ENCODE measurements at places on chromosomes 7 and 10. TPM values are rescaled to one million over a fixed set of nuclear protein-coding genes. Genes with fewer than 3 reads are reported as not detected.

The FAM237B gene
- total RNA-seq: not detected

The SDK1 gene
- total RNA-seq: 0.20 TPM

The ADAP1 gene
- total RNA-seq: 0.44 TPM

The BMPER gene
- not detected for total RNA-seq

The ADAM22 gene
- total RNA-seq: 0.67 TPM

The EBF3 gene
- 11.9 TPM for total RNA-seq

The ANKRD1 gene
- total RNA-seq: 785 TPM

The MEOX2 gene
- total RNA-seq: 34.8 TPM

The FEZF1 gene
- total RNA-seq: not detected

The ASZ1 gene
- not detected for total RNA-seq

The LGI1 gene
- not detected for total RNA-seq

The GRID2IP gene
- not detected for total RNA-seq

The ZRANB1 gene
- 10.0 TPM for total RNA-seq

The HOXA4 gene
- 8.8 TPM for total RNA-seq

The TMEM196 gene
- total RNA-seq: not detected

The MYH16 gene
- 0.64 TPM for total RNA-seq

The NXPH1 gene
- not detected for total RNA-seq

The GPRIN2 gene
- not detected for total RNA-seq

The FANK1 gene
- total RNA-seq: 1.9 TPM

The SKIDA1 gene
- total RNA-seq: 0.47 TPM

The NUDT5 gene
- 84.6 TPM for total RNA-seq

The ECD gene
- total RNA-seq: 30.6 TPM

The EN2 gene
- not detected for total RNA-seq

The TNRC18 gene
- 37.2 TPM for total RNA-seq

The OR9A2 gene
- total RNA-seq: not detected

The NRCAM gene
- 26.8 TPM for total RNA-seq

The PDLIM1 gene
- 106 TPM for total RNA-seq

The MSRB2 gene
- total RNA-seq: 11.1 TPM

The RHBDD2 gene
- 23.4 TPM for total RNA-seq

The WNT8B gene
- total RNA-seq: not detected

The UNCX gene
- total RNA-seq: not detected

The DNAH11 gene
- total RNA-seq: 4.6 TPM

The TYW1B gene
- 0.79 TPM for total RNA-seq

The MYOF gene
- total RNA-seq: 256 TPM

All from mammary microvascular endothelial cell (primary cell).